ENCODE measurements at places on chromosomes 2 and 18.

GRCh38 chr2:224736227-224736626, 20.1 kb upstream of the CCDC195 start:
- no peak for DNase-seq

GRCh38 chr2:194545978-194546377, 1111.0 kb upstream of the SLC39A10 start:
- DNase-seq, result peak; percentile 31

- DNase-seq, result peak; percentile 62
These were observed 101.9 kb downstream of the NOL4 start for GRCh38 chr18:34122724-34123334.

DNA sequence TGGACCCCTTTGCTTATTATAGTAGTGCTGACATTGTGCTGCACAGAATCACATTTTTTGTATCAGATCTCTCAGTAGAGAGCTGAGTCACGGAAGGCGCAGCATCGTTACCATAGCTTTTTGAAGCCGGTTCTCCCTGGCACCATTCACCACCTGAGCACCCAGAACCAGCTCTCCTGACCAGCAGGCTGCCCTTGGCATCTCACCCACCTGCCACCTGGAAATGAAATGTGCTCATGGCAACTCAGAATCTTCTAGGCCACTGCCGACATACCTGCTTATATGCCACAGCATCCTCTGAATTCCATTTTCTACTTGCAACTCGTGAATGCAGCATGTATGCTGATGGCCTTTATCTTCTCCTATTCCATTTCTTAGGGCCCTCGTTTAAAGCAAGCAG, 62.7 kb downstream of the COA5 start:
- DNase-seq, result no peak

- DNase-seq, result no peak
These were observed 226.3 kb upstream of the SPOPL start for GRCh38 chr2:138275292-138275690.

DNA sequence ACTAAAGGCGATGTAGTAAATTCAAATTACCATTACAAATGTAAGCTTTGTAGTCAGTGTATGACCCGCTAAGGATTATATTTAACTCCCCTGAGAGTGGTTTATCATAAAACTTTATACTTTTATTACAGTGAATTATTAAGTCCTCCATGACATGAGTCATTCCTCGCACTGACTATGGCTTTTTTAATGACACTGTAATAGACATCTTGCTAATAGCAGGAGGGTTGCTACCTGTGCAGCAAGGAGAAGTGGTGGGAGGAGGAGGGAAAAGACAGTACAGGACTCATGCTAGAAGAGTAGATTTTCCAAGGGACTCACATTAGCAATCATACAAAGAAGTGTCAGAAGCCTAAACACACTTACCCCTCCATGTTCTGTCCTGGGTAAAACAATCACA, 556.1 kb downstream of the BCL11A start:
- DNase-seq, result no peak

DNA sequence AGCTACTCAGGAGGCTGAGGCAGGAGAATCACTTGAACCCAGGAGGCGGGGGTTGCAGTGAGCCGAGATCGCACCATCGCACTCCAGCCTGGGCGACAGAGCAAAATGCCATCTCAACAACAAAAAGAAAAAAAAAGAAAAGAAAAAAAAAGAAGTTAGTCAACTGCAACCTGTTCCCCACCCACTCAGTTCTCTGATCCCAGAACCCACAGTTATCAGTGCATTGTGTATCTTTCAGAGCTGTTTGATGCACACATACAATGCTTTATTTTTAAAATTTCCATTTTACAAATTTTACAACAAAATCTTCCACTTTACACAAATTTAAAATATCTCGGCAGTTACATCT, 14.0 kb downstream of the RNU2-63P start:
- no peak for DNase-seq

GRCh38 chr2:71071681-71072398, 3.4 kb downstream of the NAGK start:
- peak; percentile 98 for DNase-seq

GRCh38 chr2:107607473-107607872, 219.2 kb upstream of the RGPD4 start:
- DNase-seq, result no peak

- DNase-seq, result no peak
These were observed 164.4 kb upstream of the KLHL29 start for GRCh38 chr2:23220513-23221094.

- DNase-seq, result no peak
These were observed 35.5 kb downstream of the DIS3L2 start for GRCh38 chr2:231996797-231997540.

DNA sequence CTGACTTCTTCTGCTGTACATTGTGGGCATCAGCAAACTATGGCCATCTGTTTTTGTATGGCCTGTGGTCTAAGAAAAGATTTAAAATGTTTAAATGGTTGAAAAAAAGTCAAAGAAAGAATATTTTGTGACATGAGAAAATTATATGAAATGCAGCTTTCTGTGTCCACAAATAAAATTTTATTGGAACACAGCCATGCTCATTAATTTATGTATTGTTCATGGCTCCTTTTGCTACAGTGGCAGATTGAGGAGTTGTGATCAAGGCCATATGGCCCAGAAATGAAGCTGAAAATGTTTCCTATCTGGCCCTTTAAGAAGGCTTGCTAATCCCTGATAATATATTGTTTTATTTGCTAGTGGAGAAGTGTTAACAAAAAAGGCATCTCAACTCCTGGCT, 162.0 kb downstream of the SLC4A3 start:
- DNase-seq, result no peak

- DNase-seq, result no peak
These were observed 58.9 kb upstream of the CTNNA2 start for GRCh38 chr2:79453918-79454317.

DNA sequence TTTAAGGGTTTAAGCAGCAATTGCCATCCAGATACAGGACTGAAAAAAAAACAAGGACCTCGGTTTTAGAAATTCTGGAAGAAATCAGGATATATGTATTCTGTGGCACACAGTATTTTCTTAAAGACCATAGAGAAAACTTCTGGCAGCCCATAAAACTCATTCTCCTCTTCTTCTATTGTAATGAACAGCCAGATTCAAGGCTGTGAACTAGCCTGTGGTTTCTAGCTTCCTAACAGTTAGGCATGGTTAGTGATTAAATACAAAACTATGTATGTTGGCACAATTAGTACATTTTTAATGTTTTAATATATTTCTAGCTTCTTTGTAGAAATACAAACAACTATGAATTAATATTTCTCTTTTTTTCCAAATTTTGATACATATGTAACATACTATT, 555.7 kb downstream of the DSC3 start:
- DNase-seq, result no peak

DNA sequence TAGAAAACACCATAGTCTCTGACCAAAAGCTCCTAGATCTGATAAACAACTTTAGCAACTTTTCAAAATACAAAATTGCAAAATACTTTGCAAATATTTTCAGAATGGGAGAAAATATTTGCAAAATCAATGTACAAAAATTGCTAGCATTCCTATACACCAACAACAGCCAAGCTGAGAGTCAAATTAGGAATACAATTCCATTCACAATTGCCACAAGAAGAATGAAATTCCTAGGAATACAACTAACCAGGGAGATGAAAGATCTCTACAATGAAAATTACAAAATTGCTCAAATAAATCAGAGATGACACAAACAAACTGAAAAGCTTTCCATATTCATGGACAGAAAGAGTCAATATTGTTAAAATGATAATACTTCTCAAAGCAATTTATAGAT, 327.0 kb upstream of the ZC3H15 start:
- DNase-seq, result no peak

GRCh38 chr2:183948861-183949260, 649.5 kb upstream of the ZNF804A start:
- DNase-seq, result no peak

- DNase-seq, result no peak
These were observed 4.9 kb downstream of the IRS1 start for GRCh38 chr2:226794751-226795171.

GRCh38 chr2:72824224-72824842, 1.5 kb downstream of the EXOC6B start:
- no peak for DNase-seq

- no peak for DNase-seq
These were observed 84.6 kb upstream of the TPO start for GRCh38 chr2:1328684-1329083.

DNA sequence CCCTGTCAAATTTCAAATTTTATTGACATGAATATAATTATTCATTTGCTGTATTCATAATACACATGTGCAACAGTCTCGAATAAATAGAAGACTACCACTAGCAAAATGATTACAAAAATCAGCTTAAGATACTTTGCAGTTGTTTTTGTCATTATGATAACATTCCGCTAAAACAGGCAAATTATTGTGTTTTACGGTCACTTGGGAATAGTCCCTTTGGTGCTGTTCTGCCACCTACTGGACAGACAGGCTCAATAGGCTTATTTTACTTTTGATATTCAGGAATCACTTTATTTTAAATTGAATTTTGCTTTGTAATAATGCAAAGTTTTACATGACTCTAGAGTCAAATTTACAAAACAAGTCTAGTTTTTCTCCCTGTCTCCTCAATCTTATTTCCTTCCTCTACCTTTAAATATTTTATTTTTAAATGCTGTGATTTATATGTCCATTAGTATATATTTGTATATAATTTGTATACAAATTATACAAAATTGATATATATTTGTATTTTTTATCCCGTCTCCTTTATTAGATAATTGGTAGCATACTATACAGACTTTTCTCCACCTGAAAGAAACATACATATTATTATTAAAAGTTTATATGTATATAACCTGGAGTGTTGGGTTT, 456.3 kb downstream of the DLGAP1 start:
- no peak for DNase-seq

DNA sequence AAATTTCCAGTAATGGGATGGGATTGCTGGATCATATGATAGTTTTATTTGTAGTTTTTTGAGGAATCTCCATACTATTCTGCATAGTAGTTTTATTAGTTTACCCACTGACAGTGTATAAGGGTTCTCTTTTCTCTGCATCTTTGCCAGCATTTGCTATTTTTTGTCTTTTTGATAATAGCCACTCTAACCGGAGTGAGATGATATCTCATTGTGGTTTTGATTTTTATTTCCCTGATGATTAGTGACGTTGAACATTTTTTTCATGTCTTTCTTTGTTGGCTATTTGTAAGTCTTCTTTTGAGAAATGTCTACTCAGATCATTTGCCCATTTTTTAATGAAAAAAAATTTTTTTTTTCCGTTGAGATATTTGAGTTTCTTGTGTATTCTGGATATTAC, 26.1 kb downstream of the TMEM17 start:
- no peak for DNase-seq

DNA sequence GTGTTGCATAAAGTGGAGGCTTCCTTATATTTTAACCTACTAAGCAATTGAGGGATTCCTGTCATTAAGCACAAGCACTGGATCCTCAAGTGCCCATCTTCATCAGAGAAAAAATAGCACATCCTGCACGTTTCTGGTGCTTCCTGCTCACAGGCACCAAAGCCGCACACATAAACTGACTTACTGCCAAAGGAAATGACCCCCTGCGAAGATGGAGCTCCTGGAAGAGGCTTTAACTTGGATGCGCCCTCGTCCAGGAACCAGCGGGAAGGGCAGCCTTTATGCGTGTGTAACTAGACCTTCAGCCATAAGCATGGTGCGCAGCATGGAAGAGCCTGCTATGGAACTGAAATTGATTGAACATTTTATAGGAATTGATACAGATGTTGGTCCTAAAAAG, 188.7 kb downstream of the FTCDNL1 start:
- peak; percentile 2 for DNase-seq

DNA sequence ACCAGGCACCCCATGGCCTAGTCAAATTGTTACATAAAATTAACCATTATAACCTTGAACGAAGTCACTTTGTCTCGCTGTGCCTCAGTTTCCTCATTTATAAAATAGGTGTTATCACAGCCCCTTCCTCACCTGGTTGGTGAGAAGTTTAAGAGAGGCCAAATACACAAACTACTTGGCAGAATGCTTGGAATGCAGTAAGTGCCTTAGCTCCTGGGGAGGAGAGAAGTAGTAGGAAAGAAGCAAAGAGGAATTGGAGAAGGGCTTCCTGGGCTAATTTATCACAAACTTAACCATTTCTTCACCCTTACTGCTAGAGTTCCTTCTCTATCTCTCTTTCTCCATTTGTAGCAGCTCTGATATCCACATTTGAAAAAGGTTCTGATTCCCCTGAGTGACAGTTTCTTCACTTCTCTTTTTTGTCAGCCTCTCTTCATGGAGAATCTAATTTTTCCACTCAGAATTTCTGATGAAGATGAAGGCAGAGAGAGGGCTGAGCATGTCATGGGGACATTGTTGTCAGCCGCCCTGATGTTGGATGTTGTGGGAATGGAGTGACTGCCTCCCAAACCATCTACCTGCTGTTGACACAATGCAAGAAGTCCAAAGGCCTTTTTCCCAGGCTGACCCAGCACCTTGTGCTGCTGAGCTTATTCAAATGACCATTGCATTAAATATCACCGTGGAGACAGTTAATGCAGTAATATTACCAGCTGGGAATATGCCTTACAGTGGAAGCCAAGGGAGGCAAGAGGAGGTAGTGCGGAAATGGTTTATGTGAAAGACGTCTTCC, 60.4 kb downstream of the BOD1L2 start:
- DNase-seq, result no peak

- no peak for DNase-seq
These were observed 7.7 kb downstream of the CENPA start for GRCh38 chr2:26793518-26793917.

GRCh38 chr2:42519624-42520023, 25.8 kb upstream of the KCNG3 start:
- no peak for DNase-seq

DNA sequence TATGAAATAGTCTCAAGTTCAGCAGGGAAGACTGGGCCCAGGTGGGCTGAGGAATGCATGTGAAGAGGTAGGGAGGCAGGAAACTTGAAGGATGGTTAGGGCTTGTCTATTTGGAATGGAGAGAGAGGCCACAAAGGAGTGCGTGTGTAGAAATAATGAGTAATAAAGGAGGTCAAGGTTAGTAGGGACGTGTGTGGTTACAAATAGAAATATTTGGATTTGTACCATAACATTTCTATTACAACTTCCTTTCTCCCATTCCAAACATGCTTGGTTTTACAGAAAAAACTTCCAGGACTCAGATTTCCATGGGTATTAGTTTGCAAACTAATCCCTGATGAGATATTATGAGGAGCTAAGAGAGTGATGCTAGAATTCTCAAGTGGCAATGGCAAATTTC, 280.6 kb downstream of the NCKAP5 start:
- DNase-seq, result no peak

DNA sequence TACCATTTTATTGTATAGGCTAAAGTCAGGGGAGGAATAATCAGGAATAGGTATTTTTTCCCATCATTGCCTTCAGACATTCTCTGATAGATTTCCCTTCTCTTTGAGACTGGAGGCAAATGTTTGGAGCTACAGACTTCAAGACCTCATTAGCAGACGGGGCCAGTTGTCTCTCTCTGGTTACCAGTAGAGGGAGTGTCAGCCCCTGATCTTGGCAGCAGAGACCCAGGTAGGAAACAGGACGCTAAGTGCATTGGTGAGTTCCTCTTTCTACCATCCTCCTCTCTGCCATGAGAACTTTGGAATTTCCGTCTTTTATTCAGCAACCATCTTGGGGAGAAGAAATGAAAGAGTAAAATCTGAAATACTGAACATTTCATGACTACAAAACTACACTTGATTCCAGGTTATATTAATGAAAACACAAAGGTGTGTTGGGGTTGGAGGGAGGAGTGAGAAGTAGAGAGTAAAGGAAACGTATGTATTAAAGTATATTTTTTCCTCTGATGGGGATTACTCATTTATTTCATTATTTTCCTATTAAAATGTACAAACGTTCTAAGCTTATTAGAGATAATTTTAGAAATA, 186.2 kb upstream of the GCFC2 start:
- DNase-seq, result no peak

- no peak for DNase-seq
These were observed 405 bp downstream of the PPP3R1 start for GRCh38 chr2:68251855-68252399.

All from hematopoietic multipotent progenitor cell (in vitro differentiated cells).